Osteoblast (primary cell): ENCODE measurements at places on chromosomes 13 and 19.

GRCh38 chr13:41273831-41274441 lies 10.6 kb upstream of the MTRF1 start:
- no peak for DNase-seq

DNA sequence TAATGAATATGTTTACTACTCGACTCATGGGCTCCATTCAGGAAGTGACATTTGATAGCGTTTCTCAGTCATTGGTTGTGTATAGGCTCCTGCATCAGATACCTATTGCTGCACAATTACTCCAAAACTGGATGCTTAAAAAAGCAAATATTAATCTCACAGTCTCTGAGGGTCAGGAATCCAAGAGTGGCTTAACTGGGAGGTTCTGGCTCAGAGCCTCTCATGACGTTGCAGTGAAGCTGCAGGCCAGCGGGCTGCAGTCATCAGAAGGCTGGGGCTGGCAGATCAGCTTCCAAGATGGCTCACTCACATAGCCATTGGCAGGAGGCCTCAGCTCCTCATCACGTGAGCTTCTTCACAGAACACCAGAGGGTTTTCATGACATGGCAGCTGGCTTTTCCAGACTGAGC lies 525.1 kb upstream of the NBEA start:
- DNase-seq: peak; percentile 74

DNA sequence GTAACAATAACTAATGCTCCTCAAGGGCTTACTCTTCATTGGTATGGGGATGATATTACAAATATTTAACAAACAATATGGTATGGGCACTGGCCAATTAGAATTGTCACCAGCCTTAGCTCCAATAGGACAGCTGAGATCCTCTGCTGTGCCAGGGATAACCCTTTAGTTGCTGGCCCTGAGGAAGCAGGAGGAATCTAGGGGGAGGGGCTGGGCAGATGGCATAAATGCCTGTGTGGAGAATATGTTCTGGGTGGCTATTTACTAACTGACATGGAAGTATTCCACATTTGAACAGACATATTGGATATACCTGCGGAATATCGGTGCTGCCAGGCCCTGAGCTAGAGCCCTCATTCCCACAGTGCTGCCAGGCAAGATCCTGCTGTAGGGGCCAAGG lies 16.6 kb upstream of the LRCH1 start:
- no peak for DNase-seq

DNA sequence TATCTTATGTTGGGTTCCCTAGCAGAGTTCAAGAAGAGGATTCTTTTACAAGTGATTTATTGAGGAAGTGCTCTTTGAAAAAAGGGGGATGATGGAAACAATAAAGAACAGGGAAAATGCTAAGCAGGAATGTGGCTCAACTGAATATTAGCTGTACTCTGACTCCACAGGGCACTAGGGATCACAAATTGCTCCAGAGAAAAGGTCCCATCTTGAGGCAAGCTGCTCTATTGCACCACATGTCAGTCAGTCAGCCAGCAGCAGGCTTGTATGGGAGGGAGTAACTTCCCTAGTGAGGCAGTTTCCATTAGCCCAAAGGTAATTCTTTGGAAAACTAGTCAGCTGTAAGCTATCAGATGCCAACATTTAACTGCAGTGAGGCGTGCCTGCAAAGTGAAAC lies 73.3 kb upstream of the FNDC3A start:
- DNase-seq: no peak

DNA sequence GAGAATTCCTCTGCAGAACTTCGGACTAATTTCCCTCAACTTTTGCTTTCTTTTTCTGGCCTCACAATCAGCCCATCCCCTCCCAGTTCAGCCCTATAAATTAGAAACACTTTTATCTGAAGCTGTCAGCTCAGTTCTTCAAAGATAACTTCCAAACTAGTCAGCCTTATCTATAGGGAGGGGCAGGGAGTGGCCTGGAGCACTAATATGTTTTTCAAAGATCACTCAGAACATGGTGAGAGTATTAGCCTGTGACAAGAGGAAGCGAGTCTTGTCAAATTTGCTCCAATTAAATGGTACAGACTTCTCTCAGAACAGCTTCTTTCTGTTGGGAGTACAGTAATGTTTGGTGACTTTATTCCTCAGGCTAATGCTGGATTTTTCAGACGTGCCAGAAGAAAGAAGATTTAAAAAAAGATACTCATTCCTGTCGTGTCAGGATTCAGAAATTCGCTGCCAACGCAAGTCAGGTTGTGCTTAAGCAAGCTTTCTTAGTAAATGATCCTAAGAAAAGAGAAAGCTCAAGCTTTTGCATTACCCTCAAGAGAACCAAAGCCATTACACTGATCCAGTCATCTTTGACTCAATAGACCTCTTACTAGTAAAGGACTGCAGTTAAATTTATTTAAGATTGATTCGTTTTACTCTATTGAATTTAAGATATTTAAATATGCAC lies 1033.6 kb downstream of the SLITRK5 start:
- DNase-seq: no peak

DNA sequence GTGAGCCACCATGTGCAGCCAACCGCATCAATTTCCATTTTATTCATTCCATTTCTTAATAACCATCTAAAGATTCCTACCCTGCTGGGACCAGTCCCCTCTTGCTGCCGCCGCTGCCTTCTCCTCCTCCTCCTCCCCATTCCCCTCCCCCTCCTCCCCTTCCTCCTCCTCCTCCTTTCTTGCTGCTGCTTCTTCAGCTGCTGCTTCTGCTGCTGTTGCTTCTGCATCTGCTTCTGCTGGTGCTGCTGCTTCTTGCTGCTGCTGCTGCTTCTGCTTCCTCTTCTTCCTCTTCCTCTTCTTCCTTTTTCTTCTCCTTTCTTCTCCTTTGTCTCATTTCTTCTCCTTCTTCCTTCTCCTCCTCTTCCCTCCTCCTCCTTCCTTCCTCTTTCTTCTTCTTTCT lies 20.0 kb upstream of the SPRYD7 start:
- no peak for DNase-seq

GRCh38 chr13:102328909-102329308 lies 72.9 kb downstream of the FGF14 start:
- no peak for DNase-seq

- DNase-seq: no peak
These were observed 23.1 kb downstream of the SIGLEC5 start for GRCh38 chr19:51607077-51607476.

DNA sequence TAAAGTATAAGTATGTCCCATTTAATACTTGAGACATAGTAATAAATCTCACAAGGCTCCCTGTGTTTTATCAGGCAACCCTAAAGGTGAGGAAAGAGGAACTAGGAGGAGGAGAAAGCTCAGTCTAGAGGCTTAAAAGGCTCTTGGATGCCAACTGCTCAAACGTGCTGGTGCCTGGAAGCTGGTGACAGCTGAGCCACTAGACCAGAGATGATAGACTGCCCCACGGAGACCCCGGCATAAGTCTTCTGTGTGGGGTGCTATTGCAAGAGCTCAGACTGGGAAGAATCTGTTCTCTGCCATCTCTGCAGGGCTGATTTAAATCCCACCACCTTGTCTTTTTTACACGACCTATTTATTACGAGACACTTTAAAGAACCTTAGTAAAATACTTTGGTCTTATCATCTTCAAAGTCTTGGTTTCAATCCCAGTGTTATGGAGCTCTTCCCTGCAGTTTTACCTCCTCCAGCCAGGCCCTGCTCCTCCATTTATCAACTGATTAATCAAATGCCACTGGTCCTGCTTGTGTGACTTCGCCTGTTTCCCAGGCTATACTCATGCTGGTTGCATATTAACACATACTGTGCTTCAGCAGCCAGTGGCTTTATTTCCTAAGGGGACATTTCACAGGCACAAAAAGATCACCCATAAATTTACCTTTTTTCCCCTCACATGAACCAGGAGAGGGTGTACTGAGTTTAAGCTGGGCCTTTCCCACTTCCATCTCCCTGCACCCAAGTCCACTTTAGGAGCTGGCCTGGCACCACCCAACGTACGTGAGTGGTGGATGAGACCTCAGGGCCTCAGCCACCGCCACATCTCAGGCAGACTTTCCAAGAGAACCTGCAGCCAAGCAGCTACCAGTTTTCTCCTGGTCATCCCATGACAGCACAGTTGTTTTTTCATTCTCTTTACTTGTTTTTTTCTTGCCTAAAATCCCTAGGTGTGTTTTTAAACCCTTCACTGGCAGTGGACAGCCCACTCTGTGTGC lies 7.8 kb upstream of the ATP12A start:
- DNase-seq: no peak

DNA sequence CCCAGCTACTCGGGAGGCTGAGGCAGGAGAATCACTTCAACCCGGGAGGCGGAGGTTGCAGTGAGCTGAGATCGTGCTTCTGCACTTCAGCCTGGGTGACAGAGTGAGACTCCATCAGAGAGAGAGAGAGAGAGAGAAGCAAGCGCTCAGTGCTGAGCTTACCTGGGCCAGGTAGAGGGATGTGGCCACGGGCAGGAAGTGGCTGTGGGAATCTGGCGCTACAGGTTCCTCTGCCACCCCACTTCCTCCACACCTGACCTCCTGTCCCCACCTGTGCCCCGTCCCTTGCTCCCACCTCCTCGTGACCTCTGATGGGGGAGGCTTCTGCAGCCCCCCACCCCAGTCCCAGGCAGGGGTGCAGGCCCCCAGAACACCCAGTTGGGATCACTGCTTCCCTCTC lies 1.0 kb upstream of the NCCRP1 start:
- DNase-seq: peak; percentile 10

GRCh38 chr19:55341171-55341588 lies 1.5 kb downstream of the KMT5C start:
- peak; percentile 99 for DNase-seq

GRCh38 chr13:85985797-85986196 lies 186.6 kb upstream of the SLITRK6 start:
- no peak for DNase-seq

DNA sequence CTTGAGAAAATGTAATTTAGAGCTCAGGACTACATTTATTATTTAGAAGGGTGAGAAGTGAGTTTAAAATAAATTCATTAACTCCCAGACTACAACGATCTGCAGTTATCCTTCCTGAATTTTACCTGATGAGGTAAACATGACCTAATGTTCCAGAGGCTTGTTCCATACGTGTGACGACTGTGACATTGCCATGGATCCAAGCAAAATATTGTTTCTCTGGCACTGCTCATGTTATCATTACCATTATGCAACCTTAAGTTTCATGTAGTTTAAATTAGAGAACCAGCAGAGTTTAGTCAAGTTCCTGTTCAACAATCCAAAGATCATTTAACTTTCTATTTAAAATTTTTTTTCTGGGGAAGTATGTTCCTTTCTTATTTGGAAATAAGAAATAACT lies 279.6 kb downstream of the KLF5 start:
- DNase-seq: peak; percentile 3

GRCh38 chr19:55284405-55285058 lies 735 bp downstream of the BRSK1 start:
- DNase-seq: no peak

DNA sequence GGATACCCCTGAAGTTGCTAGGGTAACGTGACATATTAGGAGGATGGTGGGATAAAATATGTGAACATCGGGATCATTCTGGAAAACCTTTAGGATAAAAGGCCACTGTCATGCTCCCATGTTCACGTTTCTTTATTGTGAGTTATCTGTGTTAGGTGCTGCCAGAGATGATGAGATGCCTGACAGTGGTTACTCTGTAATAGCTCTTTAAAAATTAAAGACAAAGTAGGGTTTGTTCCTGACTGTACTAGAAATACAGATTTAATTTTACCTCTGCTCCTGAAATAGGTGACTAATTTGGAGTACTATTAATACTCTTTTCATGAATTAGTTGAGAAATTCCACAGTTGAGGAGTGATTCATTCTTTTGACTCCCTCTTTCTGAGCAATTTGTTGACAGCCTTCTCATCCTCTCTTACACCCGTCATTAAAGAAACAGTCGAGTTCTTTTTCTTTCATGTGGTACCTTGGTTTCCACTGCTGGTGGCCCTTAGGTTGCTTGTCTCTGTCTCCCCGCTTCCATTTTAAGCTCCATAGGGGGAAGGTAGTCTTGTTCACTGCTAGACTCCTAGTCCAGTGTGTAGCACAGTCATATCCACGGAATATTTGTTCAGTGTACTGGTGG lies 28.4 kb downstream of the SAE1 start:
- DNase-seq: peak; percentile 81

GRCh38 chr19:47027586-47028088 lies 8.0 kb downstream of the NPAS1 start:
- peak; percentile 89 for DNase-seq

DNA sequence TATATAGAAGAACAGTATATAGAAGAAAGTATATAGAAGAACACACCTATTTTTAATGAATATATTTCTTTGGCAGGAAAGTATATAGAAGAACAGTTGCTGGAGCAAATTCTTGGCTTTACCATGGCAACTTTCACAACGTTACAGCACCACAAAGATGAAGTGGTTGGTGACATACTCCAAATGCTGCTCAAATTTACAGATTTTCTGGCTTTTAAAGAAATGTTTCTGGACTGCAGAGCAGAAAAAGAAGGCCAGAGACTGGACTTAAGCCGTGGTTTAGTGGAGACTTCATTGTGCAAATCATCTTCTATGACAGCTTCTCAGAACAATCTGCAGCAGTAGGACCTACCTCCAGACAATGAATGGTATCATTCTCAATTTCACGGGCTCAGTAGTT lies 24.3 kb upstream of the RFXAP start:
- no peak for DNase-seq
